ENCODE measurements at places on chromosomes 4 and X.

GRCh38 chr4:135032670-135033069 is 831.1 kb upstream of the PABPC4L start:
- DNase-seq: no peak

DNA sequence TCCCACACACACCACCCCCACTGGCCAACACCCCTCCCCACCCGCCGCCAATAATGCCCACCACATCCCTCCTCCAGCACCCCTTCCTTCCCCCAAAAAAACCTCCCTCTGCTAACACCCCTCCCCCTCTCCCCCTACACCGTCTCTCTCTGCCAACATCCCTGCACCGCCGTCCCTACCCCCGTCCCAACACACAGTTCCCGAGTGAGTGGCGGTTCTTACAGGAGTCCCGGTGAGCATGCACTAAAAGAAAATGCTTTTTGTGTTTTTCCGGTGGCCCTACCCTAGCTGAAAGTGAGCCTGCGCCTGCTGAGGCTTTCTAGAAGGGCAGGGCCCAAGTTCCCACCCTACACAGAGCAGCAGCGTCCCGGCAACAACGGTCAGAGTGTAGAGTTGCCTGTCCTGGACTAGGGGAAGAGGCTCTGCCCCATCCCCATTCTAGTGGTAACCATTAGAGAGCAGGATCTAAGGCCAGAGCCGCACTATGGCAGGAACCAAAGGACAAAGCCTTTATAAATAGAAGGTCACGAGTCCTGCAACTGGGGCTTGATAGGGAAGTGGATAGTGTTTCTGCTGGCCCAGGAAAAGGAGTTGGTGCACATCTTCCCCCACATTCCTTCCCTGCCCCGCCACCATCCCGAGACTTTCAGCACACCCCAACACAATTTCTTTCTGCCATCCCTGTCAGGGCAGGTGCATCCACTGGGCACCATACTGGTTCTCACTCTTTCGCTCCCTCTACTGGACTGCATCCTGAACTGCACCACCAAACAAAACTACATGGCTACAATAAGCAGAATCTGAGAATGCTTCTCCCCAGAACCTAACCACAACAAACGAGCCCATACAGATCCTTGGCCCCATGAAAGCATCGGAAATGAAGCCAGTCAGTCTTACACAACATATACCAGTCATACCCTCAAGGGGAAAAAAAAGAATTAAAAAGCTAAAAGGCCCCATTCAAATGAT is 78.1 kb upstream of the PAGE3 start:
- DNase-seq: peak; percentile 4

- no peak for DNase-seq
Measured at GRCh38 chr4:47519239-47519883, 34.3 kb downstream of the ATP10D start.

DNA sequence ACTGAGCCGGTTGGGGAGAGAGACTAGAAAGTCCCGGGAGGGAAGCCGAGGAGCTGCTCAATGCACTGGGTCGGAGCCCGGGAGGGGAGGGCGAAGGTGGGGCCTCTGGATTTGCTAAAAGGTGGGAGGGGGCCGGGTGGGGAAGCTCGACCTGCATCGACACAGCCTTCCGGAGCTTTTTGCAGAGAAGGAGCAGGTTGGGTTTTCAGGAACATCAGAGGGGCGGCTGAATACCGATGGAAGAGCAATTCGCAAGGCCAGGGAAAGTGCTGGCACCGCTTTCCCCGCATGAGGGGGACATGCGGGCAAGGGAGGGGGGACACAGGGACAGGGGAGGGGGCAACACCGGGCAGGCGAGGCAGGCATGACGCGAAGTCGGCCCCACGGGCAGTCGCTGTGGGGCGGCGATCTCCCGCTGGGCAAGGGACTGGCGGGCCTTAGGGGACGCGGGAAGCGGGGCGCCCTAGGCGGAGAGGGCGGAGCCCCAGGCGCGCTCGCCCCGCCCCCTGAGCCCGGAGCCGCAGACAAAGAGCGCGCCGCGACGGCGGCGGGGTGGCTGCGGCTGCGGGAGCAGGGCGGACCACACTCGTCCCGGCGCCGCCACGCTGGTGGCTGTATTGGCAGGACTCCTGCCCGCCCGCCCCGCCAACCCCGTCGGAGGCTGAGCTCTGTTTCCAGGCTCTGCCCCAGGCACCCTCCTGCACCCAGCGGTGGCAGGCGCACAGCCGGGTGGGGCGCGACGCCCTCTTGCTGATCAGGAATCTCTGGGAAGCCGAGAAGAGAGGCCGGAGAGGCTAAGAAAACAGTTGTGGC is 11.6 kb downstream of the PDZD4 start:
- peak; percentile 77 for DNase-seq

- DNase-seq: no peak
Measured at GRCh38 chr4:94722748-94723147, 35.0 kb upstream of the BMPR1B start.

DNA sequence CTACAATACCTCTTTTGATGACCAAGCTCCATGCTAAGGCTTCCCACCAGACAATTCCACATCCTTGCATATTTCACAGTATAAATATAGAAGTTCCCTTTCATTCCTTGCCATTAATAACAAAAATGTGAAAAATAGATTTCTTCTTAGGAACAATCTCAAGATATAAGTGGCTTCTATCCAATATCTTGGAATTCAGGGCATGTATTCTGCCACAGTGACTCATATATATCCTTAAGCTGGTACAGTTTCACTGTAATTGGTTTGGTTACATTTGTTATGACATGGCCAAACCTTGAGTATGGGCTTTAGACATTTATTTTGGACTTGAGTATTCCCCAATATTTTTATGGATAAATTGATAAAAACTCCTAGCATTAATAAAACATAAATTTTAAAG is 181.7 kb upstream of the DDX53 start:
- DNase-seq: no peak

- DNase-seq: no peak
Measured at GRCh38 chr4:61553557-61554125, 353.5 kb downstream of the ADGRL3 start.

GRCh38 chr4:99120501-99120900 is 23.6 kb downstream of the ADH4 start:
- DNase-seq: no peak

DNA sequence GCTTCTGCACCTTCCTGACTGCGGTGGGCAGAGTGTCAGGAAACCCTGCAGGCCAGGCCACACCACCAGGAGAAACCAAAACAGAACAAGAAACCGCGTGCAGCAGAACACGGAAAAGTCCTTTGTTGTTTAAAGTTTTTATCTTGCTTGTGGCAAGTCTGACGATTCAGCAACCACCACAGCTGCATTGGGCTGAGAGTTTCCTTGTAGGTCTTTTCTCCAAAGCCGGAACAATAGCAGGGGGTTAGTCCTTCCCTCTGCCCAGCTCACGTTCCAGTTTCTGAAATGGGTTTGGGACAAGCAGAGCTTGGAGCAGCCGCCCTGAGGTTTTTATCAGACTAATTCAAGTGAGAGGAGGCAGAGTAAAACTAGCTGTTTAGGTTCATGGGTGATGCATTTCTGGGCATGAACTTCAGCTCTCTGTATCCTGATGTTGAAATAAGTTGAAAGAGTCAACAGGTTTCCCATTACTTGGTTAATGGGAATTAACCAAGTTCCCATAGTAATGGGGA is 216.9 kb downstream of the PTTG2 start:
- DNase-seq: no peak

DNA sequence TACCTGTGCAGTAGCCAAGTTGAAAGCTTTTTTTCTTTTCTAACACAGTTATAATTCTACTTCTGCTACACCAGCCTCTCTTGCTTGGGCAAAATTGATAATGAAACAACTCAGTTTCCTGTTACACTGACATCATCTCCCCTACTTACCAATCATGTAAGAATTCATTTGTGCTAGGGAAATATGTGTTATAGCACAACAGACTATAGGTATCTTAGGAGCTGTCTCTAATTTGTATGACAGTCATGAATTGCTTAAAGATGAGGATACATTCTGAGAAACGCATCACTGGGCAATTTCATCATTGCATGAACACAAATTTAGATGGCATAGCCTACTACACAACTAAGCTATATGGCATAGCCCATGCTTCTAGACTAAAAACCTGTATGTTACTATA is 246.3 kb upstream of the ANKRD50 start:
- no peak for DNase-seq

DNA sequence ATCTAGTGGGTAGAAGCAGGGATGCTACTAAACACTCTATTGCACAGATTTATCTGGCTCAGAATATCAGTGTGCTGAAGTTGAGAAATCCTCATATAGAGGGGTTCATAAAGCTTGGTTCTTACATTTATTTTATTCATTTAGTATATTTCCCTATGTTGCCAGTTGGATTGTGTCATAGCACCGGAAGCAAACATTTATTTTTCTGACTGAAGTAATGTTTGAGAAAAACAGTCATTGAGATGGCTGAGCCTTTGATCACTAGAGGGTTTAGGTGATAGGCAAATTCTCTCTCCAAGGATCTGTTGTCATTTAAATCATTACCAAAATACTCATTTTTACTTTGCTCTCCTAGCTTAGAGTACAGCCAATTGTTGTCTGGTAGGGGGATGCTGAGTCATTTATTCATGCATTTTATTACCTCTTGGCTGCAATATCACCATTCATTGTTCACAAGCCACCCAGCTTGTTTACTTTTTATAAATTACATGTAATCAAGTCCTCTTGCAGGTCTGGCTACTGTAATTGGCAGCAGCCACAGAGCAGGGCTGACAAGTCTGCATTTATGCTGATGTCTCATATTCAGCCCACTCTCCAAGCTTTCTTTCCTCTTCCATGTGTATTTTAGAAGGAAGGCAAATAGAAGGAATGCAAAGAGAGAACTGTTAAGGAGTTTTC is 15.2 kb downstream of the GAB1 start:
- DNase-seq: no peak

DNA sequence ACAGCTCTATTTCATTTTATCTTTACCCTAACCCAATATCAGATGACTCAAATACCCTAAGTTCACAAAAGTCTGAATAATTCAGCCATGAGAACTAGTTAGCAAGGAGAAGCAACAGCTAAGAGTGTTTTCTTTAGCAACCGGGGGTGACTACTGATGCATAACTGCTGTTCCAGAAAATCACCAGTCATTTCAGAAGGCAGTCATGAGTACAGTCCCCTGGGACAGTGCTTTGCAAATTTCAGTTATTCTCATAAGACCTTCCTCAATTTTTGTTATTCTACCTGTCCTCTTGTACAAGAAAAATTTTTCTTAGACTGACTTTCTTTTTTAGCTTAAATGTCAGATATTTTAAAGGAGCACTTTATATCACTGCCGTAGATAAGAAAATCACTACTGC is 16.4 kb downstream of the BANK1 start:
- no peak for DNase-seq

- no peak for DNase-seq
Measured at GRCh38 chrX:104270212-104270611, 15.5 kb upstream of the ESX1 start.

DNA sequence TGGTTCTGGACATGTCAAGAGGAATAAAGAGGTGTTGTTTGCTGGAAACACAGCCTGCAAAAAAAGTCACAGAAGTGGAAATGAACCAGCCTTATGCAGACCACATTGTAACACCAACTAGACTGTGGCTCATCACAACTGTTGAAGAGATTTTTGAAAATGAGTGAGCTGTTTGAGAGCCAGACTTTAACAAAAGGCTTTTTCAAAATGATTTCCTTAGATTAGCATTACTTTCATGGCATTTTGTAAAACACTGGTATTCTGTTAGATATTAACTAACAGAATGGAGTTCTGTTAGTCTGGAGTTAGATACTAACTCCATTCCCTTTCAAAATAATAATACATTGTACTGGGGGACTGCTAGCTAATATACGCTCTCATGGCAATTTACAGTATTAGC is 60.6 kb upstream of the GABRA2 start:
- DNase-seq: no peak

- no peak for DNase-seq
Measured at GRCh38 chr4:115121351-115122043, 8.1 kb upstream of the NDST4 start.

GRCh38 chrX:109890300-109890699 is 112.6 kb upstream of the TMEM164 start:
- no peak for DNase-seq

DNA sequence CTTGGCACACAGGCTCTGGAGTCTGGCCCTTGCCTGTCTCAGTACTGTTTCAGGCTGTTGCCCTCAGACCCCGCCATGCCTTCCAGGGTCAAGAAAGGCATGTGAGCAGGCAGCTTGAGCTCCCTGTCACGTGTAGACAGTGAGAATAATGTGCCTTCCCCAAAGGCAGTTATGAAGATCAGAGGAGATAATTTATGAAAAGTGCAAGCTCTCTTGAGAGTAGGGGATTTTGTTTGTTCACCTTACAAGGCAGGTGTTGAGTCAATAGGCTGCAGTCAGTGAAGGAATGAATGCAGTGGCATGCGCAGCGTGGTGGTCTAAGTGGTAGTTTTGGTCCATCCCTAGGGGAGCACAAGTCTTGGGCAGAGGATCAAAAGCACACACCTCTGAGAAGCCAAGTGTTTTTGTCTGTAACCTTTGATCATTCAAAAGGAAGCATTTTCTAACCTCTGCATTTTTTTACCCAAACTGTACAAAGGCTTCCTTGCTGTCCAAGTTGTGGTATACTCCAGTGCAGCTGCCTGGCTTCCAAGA is 14.4 kb downstream of the HADH start:
- DNase-seq: no peak

GRCh38 chrX:118523920-118524319 is 28.3 kb downstream of the DOCK11 start:
- DNase-seq: no peak

DNA sequence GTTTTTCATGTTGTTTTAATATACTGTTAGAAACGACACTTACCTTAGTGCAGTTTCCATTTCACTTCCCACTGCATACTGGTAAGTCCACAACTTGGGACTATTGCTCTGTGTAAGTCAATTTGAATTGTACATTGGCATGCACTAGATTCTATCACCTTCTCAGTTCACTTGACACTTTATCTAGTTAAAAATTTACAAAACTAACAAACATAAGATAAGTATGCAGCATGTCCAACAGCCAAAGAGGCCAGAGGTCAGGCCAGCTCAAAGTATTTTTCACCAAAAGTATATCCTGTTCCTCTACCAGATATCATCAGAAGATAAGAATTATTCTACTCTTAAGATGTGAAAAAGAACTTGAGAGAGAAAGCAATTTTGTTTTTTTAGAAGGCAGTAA is 75.9 kb downstream of the QRFPR start:
- DNase-seq: no peak

DNA sequence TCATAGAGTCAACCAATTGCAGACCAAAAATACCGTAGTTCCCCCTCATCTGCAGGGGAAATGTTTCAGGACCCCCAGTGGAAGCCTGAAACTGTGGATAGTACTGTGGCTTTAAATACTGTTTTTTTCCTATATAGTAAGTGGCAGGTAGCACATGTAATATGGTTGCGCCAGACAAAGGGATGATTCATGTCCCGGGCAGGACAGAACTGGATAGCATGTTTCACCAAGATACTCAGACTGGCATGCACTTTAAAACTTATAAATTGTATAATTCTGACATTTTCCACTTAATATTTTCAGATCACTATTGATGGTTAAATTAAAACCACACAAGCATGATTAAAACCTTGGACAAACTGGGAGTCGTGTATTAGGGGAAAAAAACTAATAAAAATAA is 276.3 kb upstream of the AGA start:
- no peak for DNase-seq

GRCh38 chr4:38069271-38069760 is 109.1 kb downstream of the PTTG2 start:
- no peak for DNase-seq
